ENCODE measurements at places on chromosomes 6 and 20.

GRCh38 chr6:11972806-11973205 lies 39.3 kb upstream of the HIVEP1 start:
- DNase-seq = no peak

DNA sequence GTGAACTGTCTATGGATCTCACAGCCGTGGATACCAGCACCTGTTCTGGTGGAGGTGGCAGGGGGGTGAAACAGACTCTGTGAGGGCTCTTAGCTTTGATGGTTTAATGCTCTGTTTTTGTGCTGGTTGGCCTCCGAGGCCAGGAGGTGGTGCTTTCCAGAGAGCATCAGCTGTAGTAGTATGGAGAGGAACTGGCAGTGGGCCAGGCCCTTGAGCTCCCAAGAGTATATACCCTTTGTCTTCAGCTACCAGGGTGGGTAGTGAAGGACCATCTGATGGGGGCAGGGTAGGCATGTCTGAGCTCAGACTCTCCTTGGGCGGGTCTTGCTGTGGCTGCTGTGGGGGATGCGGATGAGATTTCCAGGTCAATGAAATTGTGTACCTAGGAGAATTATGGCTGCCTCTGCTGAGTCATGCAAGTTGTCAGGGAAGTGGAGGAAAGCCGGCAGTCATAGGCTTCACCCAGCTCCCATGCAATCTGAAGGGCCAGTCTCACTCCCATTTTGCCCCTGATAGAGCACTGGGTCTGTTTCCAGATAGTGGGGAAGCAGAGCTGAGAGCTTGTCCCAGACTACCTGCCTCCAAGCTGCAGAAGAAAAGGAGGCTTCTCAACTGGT lies 102.7 kb upstream of the AHI1 start:
- DNase-seq = no peak

- peak; percentile 38 for DNase-seq
Observed at GRCh38 chr6:111871207-111871606, 2.0 kb downstream of the FYN start.

DNA sequence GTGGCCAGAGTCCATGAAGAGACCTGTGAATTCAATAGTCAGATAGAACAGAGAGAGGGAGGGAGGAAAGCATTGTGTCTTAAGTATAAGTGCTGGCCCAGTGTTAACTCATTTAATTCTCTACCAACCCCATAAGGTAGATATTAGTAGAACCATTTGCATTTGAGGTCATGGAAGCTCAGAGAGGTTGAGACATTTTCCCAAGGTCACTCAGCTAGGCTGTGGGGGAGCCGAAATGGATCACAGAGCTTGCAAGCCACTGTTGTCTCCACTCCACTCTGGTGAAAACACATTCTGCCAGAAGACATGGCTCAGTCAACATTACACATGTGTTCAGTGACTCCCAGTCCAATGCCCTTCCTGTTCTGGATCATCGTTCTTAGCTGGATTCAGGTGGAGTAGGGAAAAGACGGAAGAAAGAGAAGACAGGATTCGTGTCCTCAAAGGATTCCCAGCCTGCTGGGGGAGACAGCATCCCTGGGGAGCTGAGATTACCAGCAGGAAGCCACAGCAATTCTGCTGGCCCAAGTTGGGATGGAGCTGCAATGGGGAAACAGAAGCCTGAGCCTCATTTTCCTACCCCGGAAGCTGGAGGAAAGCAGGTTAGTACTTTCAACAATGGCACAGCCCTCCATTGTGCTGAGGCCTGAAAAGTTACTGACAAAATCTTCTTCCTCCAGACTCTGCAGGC lies 27.0 kb upstream of the MDGA1 start:
- DNase-seq = no peak

DNA sequence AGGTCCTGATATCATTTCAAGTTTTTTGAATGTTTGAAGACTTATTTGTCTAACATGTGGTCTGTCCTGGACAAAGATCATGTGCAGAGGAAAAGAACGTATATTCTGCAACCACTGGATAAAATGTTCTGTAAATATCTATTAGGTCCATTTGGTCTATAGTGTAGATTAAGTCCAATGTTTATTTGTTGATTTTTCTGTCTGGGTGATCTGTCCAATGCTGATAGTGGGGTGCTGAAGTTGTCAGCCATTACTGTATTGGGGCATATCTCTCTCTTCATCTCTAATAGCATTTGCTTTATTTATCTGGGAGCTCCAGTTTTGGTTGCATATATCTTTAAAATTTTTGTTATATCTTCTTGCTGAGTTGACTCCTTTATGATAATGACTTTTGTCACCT lies 258.4 kb upstream of the CITED2 start:
- DNase-seq = no peak

DNA sequence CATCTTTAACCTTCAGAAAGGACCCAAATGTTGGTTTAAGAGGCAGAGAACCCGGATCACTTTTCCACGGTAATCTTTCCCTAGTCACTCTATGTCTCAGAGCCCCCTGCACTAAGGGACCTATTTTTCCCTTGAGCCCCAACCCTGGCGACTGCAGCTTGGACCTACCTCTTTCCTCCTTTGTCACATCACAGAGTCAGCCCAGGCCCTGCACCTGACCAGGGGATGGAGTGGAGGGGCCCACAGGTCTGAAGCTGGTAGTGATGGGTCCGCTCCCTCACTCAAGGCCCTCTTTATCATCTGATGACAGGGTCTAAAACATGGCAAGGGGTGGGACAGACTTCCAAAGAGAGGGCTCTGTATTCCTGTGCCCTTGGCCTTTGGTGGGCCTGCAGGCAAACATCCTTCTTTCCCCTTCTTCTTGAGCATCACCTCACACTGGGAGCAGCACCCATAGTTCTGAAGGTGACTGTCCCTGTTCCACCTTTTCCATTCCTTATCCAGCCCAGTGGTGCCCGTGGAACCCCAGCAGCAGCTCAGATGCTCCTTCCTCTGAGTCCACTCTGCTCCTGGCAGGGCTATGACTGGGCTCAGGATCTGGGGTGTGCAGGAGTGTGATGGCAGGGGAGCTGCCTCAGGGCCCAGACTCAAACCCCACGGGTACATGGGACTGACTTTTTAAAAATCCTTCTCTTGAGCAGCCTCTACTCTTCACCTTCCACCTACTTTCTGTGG lies 6.3 kb downstream of the RAET1L start:
- no peak for DNase-seq

DNA sequence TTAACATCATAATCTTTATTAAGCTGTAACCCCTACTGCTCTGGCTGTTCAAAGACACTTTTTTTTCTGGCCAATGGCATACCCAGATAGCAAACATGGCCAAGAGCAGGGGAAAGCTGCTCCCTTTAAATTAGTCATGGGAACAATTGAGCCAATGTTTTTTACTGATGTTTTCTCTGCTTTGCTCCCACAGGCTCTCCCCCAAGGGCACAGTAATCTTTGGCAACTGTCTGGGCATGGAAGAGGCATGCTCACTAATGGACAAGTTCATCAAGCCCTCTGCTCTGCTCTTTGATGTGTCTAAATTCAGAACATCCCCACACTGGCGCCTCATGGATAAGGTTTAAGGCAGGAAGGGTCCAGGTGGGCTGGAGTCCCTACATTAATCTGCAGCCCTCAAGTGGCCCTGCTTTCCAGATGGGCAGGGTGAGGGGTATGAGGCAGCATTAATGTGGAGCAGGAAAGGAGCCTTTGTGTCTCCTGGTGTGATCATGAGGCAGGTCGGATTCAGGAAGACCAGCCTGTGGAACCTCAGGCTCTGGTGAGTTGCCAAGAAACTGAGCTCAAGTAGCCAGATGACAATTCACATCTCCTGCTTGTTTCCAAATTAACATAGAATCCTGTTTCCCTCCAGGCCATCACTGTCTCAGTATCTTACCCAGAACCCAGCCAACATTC lies 227.0 kb upstream of the CST7 start:
- no peak for DNase-seq

DNA sequence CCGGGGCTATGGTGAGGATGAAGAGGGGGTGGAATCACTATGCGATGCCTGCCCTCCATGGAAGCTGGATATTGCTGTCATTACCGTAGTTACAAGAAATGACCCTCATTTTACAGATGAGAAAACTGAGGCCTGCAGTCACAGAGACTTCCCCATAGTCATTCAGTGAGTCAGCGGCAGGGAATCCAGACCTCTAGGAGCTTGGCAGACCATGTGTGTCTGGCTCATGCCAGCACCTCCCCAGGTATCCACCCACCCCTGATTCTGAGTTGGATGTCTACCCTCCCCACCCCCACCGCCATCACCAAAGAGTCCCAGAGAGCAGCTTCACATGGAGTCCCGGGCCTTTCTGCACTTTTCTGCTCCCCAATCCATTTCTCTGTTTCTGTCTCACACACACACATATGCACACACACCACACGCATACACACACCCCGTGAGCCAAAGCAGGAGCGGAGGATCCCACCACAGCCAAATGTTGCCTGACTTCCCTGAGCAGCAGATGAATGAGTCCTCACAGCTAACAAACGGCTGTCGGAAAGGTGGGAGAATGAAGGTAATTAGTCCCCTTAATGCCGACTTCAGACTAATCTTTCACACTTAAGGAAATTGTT lies 24.8 kb downstream of the CDH22 start:
- DNase-seq = no peak
